ENCODE measurements at places on chromosomes 4 and X.

DNA sequence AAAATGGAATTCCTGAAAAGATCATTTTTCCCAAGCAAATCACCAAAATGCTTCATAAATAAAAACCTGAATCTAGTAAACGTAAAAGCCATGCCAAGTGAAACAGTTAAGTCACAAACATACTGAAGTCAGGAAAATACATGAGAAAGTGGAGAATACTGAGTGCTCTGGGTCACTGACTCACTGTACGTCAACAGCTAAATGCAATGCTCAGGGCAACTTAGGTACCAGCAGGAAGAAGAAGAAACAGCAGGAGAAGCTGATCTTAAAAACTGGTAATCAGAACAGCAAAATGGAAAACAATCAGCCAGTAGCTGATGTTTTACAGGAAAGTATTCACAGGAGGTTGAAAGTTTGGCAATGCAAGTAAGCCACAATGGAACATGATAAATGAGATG is 252.6 kb upstream of the ETNPPL start:
- no peak for DNase-seq

DNA sequence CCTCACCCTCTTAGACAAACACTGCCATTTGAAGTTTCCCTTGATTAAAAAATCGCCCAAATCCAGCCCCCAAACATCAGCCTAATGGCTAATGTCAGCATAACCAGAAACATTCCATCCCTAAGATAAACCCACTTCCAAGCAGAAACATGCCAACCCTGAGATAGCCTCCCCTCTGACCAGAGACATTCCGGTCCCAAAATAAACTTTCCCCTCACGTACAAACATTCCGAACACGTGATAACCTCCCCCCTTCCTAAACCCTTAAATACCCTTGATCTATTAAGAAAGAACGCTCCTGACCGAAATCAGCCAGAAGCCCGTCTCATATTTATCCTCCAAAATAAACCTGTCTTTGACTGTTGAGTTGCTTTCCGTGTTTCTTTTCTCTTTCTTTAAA is 237.2 kb downstream of the ASMT start:
- DNase-seq = no peak

GRCh38 chr4:187467224-187467623 is 528.3 kb upstream of the ZFP42 start:
- no peak for DNase-seq

DNA sequence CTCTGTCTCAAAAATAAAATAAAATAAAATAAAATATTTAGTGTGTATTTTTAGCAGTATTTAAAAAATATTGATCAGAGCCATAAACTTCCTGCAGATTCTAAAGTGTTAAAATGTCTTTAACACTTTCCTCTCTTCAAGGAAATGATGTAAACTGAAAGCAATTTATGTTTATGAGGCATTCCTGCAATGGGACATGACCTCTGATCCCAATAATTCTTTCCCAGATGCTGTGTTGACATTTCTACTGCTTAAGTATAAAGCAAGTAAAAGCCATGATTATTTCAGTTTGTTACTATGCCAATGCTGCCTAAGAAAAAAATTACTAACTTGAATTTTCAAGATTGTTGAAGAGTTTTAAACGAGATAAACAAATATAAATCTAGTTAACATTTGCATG is 29.0 kb downstream of the COQ2 start:
- DNase-seq = no peak

GRCh38 chrX:47518144-47518543 is 35.1 kb upstream of the ZNF41 start:
- no peak for DNase-seq

DNA sequence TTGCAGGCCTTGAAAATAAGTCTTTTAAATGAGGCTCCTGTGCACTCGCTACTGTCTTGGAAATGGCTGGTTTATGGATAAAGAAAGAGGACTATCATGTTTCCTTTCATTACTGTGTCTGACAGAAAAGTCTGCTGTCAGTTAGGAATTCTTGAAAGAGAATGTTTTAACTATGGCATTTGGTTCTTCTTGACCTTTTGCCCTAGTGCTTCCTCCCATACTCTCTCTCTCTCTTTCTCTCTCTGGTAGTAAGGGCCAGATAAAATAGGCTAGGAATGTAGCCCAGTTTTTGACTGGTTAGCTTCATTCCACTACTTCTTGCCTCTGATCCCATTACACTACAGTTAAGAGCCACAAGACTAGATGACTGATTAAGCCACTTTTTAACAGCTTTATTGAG is 29.8 kb downstream of the YY2 start:
- DNase-seq = peak; percentile 21

DNA sequence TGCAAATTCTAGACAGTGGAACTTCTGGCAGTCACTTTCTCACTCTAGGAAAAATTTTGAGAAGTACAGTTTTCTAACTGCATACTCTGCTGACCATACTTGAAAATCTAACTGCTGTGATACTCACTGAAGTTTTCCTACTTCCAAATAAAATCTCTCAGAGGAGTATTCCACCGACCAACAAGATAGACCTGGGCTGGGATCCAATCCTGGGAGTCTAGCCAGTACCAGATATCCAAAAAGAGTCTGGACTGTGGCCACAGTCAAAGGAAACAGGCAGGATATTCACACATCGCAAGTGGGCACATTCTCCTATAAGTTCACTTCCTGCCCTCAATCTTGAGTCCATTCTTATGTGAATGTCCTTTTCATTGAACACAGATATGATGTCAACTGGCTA is 1138.7 kb upstream of the PCDH7 start:
- no peak for DNase-seq

- no peak for DNase-seq
Observed at GRCh38 chr4:173521467-173522159, 8.4 kb downstream of the HAND2 start.

DNA sequence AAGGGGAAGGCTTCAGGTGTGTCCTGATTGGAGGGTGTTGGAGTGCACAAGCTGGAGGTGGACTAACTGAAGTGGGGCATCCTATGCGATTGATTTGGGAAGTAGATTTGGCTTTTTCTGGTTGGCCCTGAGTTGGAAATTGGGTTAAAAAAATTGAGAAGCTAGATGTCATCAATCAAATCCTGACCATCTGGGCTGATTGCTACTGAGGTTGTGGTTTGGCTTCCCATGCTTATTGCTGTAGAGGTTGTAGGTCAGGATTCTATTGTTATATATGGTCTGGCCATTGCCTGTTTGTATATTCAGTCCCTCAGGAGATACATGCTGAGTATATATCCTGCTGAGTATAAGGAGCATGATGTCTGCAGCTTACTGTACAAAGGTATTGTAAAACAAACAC is 7.7 kb upstream of the ZNF81 start:
- DNase-seq = no peak

GRCh38 chr4:142396279-142396678 is 449.8 kb downstream of the INPP4B start:
- no peak for DNase-seq

- no peak for DNase-seq
Observed at GRCh38 chr4:173666-174314, 49.5 kb downstream of the ZNF718 start.

- peak; percentile 54 for DNase-seq
Observed at GRCh38 chr4:88592600-88593448, 544 bp downstream of the HERC3 start.

GRCh38 chr4:15451181-15451865 is 18.4 kb upstream of the CC2D2A start:
- no peak for DNase-seq

GRCh38 chr4:72239487-72240116 is 207.8 kb downstream of the NPFFR2 start:
- DNase-seq = no peak

DNA sequence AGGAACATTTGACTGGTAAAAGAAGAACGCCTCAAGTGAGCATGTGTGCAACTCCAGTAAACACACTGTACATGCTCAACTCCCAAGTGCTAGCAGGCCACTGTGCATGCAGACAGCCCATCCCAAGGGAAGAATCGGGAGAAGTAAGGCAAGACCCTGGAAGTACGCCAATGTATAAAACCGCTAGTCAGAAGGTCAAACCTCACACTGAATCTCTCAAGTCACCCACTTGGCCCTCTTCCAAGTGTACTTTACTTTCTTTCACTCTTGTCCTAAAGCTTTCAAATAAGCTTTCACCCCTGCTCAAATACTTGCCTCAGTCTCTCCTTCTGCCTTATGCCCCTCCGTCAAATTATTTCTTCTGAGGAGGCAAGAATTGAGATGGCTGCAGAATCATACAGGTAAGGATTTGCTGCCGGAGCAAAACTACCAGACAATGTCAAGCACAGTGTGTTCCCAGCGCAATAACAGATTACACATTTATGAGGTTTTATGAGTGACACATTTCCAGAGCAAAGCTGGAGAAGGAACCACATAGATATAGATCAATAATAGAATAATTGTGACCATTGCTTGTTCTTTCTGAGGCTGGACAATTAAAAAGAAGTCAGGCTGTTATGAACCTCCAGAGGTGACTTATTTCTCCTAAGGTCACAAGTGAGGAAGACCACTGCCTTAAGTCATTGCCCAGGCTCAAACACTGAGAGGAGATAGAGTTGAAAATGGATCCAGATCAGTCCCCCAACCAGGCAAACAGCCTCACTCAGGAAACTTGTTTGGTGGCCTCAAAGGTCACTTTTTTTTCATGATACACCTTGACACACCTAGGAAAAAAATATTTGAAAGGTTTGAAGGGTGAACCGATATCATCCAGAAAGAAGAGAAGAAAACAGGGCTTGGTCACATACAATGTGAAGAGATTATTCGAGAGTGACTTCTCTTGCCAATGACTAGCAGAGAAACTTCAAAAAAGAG is 26.3 kb downstream of the CXCL1 start:
- no peak for DNase-seq

DNA sequence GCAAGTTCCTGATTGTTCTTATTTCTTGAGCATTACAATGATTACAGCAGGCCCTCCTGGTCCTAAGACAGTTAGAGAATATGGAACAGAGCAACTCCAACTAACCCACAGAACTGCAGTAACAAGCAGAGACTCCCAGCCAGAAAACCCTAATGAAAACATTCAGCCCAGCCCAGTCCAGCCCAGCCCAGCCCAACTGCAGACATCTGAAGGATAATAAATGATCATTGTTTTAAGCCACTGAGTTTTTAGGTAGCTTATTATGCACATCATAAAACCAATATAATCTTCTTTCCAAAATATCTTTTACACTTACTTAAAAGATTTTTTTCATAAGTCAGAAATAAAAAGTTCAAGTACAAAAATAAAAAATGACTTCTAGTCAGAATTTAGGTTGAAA is 51.3 kb downstream of the SPOCK3 start:
- no peak for DNase-seq

- DNase-seq = no peak
Observed at GRCh38 chrX:10554612-10555270, 65.6 kb downstream of the MID1 start.

Measured in neuronal stem cell (in vitro differentiated cells).